Spinal cord (tissue), 10 donors: ENCODE measurements at places on chromosomes 16 and 17. TPM values are rescaled to one million over a fixed set of nuclear protein-coding genes. Genes with fewer than 3 reads are reported as not detected.

- no peak overlapping the region for H3K27ac ChIP-seq
- peaks cover 85% of the 10 kb centered on the region for H3K36me3 ChIP-seq
- no peaks in the 10 kb centered on the region for H3K27me3 ChIP-seq
- no peak for DNase-seq
- H3K4me1 ChIP-seq = no peaks in the 10 kb centered on the region
Observed at GRCh38 chr16:89962754-89963498, 14.4 kb downstream of the DEF8 start.

DNA sequence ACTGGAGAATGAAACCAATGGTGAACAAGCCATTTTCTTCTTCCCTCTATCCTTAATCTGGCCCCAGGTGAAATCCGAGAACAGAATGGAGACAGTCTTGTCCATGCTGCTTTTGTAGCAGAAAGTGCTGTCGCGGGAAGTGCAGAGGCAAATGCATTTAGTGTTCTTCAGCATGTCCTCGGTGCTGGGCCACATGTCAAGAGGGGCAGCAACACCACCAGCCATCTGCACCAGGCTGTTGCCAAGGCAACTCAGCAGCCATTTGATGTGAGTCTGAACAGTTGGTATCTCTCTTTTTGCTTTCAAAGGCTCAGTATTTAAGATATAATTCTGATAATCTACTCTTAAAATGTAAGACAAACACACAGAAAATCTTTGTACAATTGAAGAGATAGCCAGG lies 18.7 kb downstream of the UQCRC2 start:
- DNase-seq = peak; percentile 20
- no peak overlapping the region for H3K27ac ChIP-seq
- H3K4me1 ChIP-seq = no peaks in the 10 kb centered on the region

DNA sequence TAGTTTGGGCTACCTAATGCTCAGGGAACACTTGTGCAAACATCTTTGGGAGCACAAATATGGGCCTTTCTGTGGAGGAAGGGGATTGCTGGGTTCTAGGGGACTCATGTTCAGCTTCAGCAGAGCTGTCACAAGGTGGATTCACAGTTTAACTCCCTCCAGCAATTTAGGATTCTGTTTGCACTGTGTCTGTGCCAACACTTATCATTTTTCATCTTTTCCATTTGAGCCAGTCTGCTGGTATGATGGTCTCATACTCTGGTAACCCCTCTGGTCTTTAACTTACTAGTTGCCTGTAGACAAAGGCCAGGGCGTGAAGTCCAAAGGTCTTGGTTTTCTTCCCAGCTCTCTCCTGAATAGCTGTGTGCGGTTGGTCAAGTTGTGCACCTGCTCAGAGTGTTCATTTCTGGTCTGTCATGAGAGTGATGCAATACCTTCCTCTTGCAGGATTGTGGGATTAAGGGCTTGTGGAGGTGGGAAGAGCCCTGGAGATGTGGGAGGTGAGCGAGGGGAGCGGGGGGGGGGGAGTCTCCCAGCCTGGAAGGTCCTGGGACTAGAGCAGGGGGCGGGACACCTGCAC lies 152.6 kb downstream of the CMIP start:
- H3K4me1 ChIP-seq = peaks cover 41% of the 10 kb centered on the region
- H3K4me3 ChIP-seq = no peak overlapping the region
- H3K27me3 ChIP-seq = no peaks in the 10 kb centered on the region
- no peak overlapping the region for H3K27ac ChIP-seq

The DCAF7 gene
- 53.2 TPM for total RNA-seq

DNA sequence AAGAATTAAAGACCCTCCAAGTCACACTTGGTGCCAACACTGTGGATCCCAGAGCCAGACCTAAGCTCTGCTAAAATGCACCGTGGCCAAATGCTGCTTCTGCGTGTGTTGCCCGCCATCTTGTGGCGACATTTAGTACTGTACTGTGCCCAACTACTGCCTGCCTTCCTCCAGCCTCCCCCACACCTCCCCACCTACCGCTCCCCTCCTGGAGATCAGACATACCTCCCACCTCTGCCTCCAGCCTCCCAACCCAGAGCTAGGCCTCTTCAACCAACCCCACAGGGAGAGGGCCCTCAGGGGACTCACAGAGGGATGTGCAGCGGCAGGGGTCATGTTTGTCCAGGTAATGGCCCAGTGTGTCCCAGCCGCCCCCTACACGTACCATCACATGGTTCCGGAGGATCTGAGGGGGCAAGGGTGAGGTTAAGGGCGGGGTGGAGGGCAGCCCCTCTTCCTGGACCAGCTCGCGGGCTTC lies 5.5 kb downstream of the GAS2L2 start:
- DNase-seq = peak; percentile 95
- H3K4me3 ChIP-seq = no peak overlapping the region
- H3K27ac ChIP-seq = no peak overlapping the region
- peaks cover 19% of the 10 kb centered on the region for H3K27me3 ChIP-seq
- H3K36me3 ChIP-seq = peaks cover 6% of the 10 kb centered on the region
- H3K4me1 ChIP-seq = peaks cover 45% of the 10 kb centered on the region

DNA sequence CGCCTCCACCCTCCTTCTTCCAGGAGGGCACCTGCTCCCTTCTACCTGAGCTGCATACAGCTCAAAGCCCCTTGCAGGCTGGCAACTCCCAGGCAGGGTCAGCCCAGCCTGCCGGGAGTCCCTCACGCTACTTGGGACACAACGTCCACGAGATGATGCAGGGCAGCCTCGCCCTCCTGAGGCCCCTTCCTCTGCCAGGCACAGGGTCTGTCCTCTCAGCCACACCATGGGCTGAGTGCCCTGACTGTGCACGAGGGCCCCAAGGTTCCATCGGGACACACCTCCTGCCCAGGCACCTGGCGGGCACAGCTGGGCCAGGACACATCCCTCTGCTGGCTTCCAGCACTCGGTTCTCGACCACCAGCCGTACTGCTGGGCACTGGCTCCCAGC lies 30.9 kb upstream of the ZC3H18 start:
- peaks cover 34% of the 10 kb centered on the region for H3K4me1 ChIP-seq
- H3K27ac ChIP-seq = no peak overlapping the region
- peaks cover 26% of the 10 kb centered on the region for H3K36me3 ChIP-seq
- H3K27me3 ChIP-seq = peaks cover 25% of the 10 kb centered on the region
- no peak overlapping the region for H3K4me3 ChIP-seq

DNA sequence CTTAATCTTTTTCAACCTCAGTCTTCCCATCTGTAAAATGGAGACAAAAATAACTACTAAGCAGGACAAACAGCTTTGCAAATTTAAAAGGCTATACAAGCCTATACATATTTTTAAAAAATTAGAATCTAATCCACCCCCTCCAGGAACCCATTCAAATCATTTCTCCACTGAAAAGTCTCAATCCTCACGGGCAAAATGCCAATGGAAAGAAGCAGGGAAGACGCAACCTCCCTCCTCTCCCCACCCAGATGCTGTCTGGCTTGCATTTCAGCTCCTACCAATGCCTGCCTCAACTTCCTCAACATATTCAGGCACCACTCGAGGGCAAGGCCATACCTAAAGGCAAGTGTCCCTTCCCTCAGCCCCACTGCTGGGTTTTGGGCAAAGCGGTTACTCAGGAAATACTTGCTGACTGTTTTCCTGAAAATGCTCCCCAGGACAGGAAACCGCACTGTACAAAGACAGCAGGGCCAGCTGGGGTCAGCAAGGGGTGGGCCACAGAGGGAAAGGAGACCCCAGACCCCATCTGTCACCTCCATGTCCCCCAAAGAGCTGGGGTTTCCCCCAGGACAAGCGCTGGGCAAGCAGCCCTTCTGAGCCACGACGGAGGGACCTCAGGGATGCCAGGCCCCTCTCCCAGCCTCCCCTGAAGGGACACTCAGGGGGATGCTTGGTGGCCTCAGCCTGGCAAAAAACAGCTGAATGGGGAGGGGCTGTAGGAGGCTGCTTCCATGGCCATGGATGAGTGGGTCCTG lies 47.7 kb upstream of the DOC2B start:
- no peak for DNase-seq
- no peaks in the 10 kb centered on the region for H3K36me3 ChIP-seq
- no peaks in the 10 kb centered on the region for H3K27me3 ChIP-seq
- peaks cover 45% of the 10 kb centered on the region for H3K4me1 ChIP-seq

The CIITA gene
- total RNA-seq = 4.2 TPM

GRCh38 chr16:66266436-66267291 lies 99.8 kb upstream of the CDH5 start:
- H3K4me3 ChIP-seq = no peak overlapping the region
- H3K27me3 ChIP-seq = peaks cover 12% of the 10 kb centered on the region
- H3K36me3 ChIP-seq = no peaks in the 10 kb centered on the region
- DNase-seq = no peak
- H3K4me1 ChIP-seq = peaks cover 51% of the 10 kb centered on the region
- peak overlapping the region; percentile 70 for H3K27ac ChIP-seq

- H3K4me3 ChIP-seq = no peak overlapping the region
- no peaks in the 10 kb centered on the region for H3K4me1 ChIP-seq
- no peak overlapping the region for H3K27ac ChIP-seq
- H3K36me3 ChIP-seq = no peaks in the 10 kb centered on the region
- H3K27me3 ChIP-seq = no peaks in the 10 kb centered on the region
Observed at GRCh38 chr16:19105891-19106624, 7.7 kb upstream of the ITPRIPL2 start.
